ENCODE measurements at places on chromosomes 1 and 21.

- no peak for DNase-seq
- no peak overlapping the region for H3K27ac ChIP-seq
- H3K4me1 ChIP-seq = no peaks in the 10 kb centered on the region
- H3K36me3 ChIP-seq = no peaks in the 10 kb centered on the region
- H3K4me3 ChIP-seq = no peak overlapping the region
These were observed 43.8 kb upstream of the PBX1 start for GRCh38 chr1:164515231-164515630.

GRCh38 chr1:186443638-186444037 is 17.3 kb downstream of the PDC start:
- DNase-seq = no peak
- no peaks in the 10 kb centered on the region for H3K27me3 ChIP-seq
- peaks cover 9% of the 10 kb centered on the region for H3K4me1 ChIP-seq

DNA sequence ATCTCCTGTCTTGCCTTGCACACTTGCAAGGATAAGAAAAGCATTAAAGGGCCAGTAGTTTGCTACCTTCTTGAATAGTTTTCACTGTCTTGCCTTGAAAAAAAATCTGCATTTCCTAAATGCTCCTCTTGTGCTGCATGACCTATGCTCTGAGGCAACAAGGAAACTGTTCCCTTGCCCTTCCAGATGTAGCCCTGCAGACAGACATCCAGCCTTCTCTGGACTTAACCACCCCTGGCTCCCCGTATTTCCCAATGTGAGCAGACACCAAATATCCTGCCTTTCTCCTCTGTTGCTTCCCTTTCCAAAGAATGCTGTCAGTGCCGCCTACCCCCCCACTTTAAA is 177.6 kb downstream of the GABPA start:
- no peak overlapping the region for H3K27ac ChIP-seq
- H3K4me3 ChIP-seq = no peak overlapping the region
- no peaks in the 10 kb centered on the region for H3K36me3 ChIP-seq
- H3K27me3 ChIP-seq = no peaks in the 10 kb centered on the region

GRCh38 chr1:25028907-25029599 is 99.0 kb upstream of the RUNX3 start:
- peak; percentile 57 for DNase-seq
- H3K36me3 ChIP-seq = peaks cover 2% of the 10 kb centered on the region
- H3K4me3 ChIP-seq = peak overlapping the region; percentile 53

- peaks cover 10% of the 10 kb centered on the region for H3K36me3 ChIP-seq
- H3K4me1 ChIP-seq = peaks cover 51% of the 10 kb centered on the region
- H3K4me3 ChIP-seq = peak overlapping the region; percentile 100
- DNase-seq = peak; percentile 81
- no peaks in the 10 kb centered on the region for H3K27me3 ChIP-seq
These were observed 479 bp upstream of the ACADM start for GRCh38 chr1:75723989-75724471.

DNA sequence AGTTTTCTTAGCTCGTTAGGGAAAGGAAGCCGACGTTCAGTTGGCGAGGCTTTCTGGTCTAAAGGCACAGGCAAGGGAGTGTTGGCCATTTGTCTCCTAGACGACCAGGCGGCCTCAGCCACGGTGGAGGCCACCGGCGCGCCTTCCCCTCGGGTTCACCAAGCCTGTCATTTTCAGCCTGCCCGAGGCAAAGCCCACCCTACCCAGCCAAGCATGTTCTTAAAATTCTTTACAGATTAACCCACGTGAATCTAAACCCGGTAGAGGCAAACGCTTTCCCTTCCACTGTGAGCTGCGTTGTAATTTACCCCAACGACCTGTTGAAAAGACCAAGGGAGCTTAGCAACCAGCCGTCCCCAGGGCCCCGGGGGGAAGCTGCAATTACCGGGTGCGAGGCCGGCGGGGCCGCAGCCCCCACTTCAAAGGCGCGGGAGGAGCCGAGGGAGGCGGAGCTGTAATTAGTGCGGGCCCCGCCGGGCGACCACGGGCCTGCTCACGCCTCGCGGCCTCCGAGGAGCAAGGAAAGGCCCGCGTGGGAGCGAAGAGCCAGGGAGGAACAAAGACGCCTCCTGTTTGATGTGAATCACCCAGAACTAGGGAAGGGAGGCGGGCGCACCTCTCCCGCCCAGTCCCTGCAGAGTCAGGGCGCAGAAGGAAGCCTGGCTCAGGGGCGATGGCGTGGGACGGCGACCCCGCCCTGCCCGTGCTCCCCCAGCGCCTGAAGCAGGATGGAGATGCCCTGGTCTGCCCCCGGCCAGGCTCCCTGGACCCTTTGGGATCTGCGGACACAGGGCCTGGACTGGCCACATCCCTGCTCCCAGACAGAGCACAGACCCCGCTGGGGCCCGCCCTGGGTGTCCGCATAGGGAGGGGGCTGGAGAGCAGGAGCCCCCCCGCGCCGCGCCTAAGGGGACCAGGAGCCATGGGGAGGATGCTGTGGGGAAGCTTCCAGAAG is 12.1 kb upstream of the TSPEAR start:
- peaks cover 12% of the 10 kb centered on the region for H3K4me1 ChIP-seq
